Kidney tubule cell (primary cell): ENCODE measurements at places on chromosomes 1 and 21.

DNA sequence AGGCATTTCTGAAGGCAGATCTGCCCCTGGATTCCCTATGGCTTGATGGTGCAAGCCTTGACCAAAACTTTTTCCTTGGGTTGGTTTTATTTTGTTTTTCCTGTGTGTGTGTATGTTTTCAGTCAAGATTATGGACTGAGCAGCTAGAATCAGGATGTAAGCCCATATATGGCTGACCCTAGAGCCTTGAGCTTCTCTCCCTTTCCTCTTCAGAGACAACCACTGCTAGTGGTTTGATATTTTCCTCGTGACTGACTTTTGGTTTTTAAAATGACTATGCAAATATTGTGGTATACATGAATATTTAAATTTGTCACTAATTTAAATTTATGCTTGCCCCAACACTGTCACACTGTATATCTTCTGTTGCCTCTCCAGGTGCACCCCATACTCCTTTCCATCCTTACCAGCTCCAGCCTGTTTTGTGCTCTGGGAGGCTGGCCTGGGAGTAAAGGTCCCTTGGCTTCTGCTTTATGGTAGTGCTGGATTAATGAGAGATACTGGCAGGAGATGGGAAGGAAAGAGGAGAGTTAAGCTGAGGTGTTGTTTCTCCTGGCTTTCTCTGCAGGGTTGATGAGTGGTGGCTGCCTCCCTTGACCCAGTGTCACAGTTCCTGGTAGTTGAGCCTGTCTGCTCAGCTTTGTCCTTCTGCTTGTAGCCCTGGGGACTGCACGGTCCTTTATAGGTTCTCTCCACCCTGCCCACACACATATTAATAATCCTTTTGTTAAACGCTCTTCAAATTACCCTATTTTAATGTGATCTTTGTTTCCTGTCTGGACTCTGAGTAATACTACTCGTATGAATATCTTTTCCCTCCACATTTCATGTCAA is 44.4 kb downstream of the RWDD3 start:
- DNase-seq: no peak

GRCh38 chr1:224502459-224503160 is 68.0 kb upstream of the WDR26 start:
- DNase-seq: peak; percentile 58

DNA sequence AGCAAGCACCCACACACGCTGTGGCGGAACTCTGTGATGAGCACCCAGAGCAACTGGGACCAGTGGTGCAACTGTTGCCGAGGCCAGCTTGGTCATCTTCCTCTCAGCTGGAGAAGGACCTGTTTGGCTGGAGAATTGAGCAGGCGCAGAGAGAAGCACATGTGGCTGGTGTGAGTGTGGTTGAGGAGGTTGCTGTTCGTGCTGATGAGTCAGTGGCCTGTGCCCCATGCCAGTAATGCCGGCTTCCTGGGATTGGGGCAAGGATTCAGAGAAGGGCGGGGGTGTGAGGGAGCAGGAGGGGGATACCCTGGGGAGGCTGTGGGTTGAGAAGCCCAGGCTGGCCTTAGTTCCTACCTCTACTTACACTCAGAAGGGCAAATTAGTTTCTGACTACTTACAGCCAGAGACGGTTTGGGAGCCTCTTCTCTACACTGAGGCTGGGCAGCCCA is 57.5 kb upstream of the EPS8L3 start:
- peak; percentile 87 for DNase-seq

GRCh38 chr21:17925000-17925610 is 105.9 kb upstream of the C21orf91 start:
- DNase-seq: peak; percentile 67

DNA sequence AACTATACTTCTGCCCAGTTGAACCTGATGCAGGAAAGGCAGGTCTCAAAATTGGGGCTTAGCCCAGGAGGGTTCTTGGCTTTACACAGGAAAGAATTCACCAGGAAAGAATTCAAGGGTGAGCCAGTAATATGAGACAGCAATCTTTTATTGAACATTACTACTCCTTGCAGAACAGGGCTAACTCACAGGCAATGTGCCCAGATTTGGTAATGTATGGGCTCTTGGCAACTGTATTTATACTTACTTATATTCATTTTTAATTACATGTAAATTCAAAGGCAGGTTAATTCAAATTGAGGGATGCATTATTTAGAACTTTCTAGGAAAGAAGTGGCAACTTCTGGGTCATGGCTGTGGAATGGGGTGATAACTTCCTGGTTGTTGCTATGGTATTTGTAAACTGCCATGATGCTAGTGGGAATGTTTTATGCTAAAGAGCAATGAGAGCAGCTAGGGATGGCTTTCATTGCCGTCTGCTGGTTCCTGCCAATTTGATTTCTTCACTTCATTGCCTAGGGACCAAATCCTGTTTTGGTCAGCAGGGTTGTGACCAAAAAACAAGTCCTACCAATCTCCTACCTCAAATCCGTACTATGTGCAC is 107.5 kb downstream of the CHRM3 start:
- no peak for DNase-seq

DNA sequence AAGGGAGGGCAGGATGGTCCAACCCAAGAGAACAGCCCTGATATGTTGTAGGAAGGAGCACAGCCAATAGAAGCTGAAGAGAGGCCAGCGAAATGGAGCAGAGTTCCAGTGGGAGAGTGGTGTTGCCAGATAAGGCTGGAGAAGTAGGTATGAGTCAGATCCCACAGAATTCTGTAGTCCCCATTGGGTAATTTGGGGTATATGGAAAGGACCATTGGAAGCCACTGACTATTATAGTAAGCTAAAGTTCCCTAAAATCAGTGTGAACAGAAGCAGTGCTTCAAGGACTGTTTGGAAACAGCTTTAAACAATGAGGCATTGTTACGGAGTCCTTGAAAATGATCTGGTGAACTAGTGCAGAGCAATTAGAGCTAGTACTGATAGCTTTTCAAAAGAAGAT is 63.0 kb downstream of the DISP1 start:
- DNase-seq: no peak

- no peak for DNase-seq
These were observed 105.6 kb downstream of the ERG start for GRCh38 chr21:38392661-38393060.

DNA sequence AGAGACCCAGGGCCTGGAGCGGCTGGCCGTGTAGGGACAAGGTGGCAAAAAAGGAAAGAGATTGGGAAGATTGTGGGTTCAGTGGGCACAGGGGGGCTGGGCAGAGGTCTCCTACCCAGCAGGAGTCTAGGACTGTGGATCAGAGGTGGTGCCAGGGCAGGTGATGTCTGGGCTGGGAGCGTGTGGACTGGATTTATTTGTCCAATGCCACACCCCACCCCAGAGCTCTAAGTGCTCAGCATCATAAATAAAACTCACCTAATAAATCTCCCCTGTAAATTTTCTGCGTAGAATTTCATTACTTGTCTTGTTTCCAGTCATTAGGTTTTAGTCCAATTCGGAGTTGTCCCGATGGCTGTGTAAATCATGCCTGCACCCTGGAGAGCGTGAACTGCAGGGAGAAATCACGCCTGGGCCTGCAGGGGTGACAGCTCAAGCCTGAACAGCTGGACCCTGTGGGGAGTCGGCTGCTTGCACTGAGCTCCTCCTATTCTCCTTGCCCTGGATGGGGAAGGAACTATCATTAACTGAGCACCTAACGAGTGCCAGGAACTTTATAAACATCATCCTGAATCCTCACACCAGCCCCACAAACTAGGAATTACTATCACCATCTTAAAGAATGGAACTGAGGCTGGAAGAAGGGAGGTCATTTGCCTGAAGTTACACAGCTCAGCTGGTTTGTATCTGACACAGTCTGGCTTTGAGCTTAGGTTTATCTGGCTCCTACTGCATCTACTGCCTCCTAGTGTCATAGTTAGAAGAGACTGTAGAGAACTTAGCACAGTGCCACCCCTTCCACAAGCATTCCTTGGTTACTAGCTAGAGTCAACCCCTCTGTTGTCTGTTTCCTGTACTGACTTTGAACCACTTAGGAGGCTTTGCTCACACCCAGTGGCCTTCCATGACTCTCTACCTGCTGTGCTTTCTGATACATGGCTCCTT is 25.0 kb upstream of the POU3F1 start:
- peak; percentile 51 for DNase-seq

DNA sequence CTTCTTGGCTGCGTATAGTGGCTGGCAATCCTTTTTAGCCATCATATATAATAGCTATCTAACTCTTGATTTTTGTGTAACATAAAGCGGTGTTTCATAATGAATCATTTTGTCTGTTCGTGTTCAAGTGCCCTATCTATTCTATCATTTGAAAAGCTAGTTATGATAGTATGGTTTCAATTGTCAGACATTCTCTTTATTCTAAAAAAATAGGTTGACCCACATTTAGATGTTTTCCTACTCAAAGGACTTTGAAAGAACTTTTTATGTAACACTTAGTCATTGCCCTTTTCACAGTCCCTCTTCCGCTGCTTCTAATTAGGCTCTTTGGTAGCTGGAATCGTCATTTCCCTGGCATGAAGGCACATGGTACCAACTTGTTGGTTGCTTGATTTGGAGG is 272.2 kb upstream of the B3GALT2 start:
- no peak for DNase-seq

- no peak for DNase-seq
These were observed 2.3 kb upstream of the C1orf35 start for GRCh38 chr1:228105270-228105995.

- peak; percentile 19 for DNase-seq
These were observed 23.1 kb upstream of the TOR3A start for GRCh38 chr1:179058487-179059483.

- no peak for DNase-seq
These were observed 46.1 kb upstream of the LPAR3 start for GRCh38 chr1:84939151-84939550.

DNA sequence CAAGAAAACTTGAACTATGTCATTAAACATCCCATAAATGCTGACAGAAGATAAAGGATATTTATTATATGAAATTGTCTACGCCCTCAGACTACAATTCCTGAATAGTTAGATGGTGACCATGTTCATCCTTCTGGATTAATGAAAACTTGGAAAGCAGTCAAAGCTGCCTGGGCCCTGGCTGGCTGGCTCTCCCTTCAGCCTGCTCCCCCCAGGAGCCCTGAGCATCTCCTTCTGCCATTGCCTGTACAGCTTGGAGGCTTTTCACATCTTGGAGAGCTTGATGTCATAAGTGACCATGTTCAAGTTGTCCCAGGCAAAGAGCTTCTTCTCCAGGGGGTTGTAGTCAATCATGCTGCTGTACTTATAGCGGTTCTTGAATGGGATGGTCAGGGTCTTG is 13.6 kb downstream of the MYOCOS start:
- DNase-seq: no peak

- no peak for DNase-seq
These were observed 213.7 kb downstream of the KCNH1 start for GRCh38 chr1:210920258-210920657.

DNA sequence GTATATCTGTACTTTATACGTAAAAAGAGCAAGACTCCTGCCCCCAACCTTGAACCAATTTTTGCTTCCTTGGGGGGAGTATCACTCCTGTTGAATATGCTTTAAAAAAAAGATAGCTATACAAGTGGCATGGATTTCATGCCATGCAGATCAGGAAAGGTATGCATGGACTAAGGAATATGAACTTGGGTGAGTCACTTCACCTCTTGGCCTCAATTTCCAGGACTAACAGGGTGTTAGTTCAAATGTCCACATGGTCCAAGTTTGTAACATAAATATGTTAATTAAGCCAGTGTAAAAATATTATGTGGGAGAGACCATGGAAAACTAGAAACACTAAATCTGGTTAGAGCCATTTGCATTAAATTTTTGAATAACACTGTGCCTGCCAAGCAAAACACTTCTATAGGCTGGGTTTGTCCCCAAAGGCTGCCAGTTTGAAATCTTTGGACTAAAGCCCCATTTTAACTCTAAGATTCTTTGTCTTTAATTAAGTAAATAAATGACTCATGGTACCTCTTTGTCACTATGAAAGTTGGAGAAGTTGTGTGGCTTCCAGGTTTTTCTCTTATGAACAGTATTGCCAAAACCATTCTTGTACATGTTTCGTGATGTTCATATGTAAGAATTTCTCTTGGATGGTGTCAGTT is 33.1 kb downstream of the FAM177B start:
- no peak for DNase-seq

DNA sequence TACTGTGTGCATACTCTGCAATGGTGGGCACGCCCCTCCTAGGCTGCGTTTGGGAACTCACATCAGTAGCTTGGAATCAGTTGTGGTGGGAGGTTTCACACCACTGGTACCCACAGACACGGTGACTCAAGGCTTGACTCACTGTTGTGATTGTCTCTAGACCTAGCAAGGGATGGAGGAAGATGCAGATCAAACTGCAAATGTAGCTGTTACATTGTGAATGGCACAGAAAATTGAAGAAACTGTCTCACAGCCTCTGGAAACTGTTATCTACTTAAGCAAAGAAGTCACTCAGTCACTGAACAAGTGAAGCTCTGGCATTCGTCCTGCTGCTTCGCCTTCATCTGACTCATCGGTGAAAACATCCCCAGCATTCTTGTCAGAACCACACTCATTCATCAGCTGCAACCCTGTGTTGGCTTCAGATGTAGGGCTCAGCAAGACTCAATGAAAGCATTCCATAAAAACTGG is 59.5 kb downstream of the POFUT2 start:
- peak; percentile 90 for DNase-seq

GRCh38 chr1:43705334-43705733 is 2.0 kb upstream of the ST3GAL3 start:
- DNase-seq: no peak
